CD4-positive, alpha-beta T cell treated with Interleukin-2 at 100 ng/mL for 4 hours (primary cell): ENCODE measurements at places on chromosomes 16 and 17.

DNA sequence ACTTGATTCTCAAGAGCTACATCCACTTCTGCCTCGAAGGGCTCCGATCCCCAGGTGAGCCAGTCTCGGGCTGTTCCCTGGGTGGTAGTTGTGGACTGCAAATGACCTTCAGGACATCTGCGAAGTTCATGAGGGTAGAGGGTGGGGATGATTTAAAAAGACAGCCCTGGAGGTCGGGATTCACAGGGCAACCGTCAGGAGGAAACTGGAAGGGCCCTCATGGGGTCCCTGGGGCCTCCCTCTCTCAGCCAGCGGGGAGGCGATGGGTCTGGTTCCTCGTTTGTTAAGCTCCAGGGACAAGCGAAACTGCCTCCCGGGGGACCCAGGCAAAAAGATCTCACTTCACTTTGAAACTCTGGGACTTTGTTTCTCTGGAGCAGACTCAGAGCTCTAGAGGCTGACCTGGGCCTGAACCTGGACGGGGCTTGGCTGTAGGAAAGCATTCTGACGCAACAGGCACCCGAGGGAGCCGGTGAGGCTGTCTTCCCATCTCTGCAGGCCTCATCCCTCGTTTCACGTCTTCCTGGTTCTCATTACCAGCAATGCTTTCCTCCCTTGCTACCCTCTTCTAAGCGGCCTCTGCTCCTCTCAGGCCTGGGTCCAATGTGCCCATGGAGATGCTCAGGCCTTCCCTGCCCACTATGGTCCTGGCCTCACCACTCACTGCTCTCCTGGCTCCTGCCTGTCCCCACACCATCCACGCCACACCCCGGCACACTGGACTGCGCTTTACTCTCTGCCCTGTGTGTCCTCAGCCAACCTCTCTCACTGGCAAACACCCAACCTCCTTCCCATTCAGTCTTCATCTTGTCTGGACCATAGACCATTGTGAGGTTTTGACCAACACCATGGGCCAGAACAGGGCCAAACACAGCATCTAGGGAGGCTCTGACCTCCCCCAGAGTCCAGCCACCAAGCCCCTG lies 214.2 kb upstream of the TNRC6C start:
- DNase-seq: no peak

DNA sequence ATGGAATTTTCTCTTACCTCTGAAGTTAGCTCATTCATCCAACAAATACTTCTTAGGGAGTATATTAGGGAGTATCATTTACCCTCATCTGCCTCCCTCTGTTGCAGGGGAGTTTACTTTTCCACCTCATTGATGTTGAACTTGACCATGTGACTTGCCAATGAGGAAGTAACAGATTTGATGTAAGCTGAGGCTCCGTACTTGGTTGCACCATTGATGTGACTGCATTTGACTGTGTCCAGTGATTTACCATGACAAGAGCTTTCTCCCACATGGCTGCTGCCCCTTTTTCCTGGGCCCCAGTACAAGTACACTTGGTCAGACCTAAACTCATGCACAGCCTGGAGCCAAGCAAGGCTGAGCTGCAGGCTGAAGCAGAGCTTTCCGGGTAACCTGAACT lies 81.6 kb upstream of the HS3ST2 start:
- no peak for DNase-seq

GRCh38 chr17:50067996-50068395 lies 12.1 kb downstream of the ITGA3 start:
- DNase-seq: no peak

DNA sequence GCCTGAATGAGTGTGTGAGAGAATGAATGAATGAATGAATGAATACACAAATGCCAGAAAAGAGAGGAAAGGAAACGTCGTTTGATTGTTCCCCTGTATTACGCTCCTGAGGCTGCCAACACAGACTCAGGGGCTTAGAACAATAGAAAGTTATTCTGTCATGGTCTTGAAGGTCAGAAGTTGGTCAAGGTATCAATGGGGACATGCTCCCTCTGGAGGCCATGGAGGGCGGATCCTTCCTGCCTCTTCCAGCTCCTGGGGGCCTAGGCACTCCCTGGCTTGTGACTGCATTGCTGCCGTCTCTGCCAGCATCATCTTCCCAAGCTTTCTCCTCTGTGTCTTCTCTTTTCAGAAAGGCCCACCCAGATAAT lies 1.5 kb upstream of the SLC38A8 start:
- no peak for DNase-seq

- no peak for DNase-seq
Observed at GRCh38 chr17:64630309-64631223, 31.5 kb downstream of the SMURF2 start.

DNA sequence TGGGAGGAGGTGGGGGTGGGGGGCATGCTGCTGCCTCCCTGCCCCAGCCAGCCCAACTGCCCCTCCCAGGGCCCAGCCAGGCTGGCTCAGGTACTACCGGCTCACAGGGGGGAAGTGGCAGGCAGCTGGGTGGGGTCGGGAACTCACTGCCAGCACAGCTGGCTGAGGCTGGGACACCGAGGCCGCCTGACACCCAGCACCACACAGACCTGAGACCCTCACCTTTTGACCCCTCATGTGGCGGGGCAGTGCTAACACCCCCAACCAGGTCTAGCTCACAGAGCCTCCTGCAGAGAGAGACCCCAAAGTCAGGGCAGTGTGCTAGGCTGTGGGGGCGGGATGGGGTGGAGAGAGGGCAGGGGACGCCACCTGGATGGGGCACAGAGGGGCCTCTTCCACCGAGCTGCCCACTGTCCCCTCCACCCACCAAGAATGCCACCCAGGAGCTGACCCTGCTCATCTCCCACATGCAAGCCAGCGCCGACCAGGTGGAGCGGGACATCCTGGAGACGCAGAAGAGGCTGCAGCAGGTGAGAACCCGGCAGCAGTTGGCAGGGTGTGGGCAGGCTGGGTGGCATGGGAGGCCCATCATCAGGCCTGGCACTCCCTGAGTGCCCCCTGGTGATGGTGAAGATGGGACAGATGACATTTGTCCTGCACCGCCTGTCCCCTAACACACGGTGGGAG lies 3.0 kb downstream of the EVPLL start:
- DNase-seq: no peak

DNA sequence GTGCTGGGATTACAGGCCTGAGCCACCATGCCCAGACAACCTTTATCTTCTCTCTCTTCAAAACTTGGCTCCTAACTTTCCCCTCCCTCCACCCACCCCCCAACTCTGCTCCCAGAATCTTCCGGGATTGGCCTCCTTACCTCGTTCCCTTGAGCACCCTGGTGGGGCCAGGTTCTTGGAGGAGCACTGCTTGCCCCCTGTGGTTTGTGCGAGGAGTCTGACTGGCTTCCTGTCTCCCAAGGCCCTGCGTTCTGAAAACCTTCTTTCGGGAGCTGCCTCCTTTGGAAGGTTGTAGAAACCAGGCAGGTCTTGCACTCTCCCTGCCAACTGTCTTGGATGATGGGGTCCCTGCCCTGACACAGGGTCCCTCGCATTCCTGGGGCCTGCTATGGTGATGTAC lies 19.8 kb downstream of the PLXDC1 start:
- DNase-seq: no peak

GRCh38 chr17:15941781-15942180 lies 3.1 kb upstream of the ADORA2B start:
- DNase-seq: no peak

DNA sequence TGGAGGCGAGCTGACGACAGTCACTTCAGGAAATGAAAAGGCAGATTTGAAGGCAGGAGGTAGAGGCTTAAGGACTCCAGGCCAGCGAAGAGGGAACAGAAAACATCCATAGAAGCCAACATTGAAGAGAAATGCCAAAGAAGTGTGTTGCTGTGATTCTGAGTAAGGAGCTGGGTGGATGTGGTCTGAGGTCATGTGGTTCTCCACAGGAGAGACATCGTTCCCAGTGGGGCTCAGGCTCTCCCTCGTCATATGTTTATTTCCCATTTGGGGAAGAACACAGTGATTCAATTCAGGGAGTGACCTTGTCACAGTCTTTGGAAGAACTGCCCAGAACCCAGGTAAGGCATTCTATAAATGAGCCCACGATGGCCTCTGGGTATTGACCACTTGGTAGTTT lies 6.6 kb upstream of the PMP22 start:
- no peak for DNase-seq

DNA sequence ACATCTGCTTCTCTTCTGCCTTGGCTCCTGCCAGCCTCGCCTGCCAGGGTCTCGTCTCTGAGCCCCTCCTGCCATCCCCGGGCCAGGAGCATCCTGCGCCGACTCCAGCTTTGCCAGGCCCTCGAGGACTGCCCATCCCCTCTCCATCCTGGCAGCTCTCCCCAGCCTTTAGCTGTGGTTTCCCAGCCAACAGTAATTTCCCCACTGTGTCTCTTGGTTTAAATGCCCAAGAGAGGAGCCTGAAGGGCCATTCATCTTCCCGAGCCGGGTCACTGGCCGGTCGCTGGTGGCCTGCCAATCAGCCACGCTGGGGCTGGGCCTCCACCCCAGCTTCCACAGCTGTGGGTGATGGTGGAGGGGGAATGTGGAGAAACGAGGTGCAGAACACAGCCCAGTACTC lies 47.8 kb downstream of the MRC2 start:
- no peak for DNase-seq

DNA sequence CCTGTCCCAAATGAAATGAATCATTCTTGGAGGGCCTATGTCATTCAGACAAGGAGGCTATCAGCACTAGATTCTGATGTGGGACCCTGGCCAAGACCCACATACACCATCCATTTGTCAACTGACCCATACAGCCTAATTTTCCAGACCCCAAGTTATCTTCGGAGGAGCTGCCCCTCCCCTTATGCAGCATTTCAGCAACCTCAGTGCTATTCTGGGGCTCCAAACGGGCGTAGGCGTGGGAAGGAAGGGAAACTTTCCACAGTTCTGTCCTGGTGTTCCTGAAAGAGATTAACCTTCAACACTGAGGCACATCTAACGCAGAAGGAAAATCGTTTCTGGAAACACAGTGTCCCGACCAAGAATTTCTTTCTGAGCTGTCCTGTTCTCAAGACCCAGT lies 86.7 kb downstream of the MYH11 start:
- DNase-seq: no peak
